NCI-H2081 treated with DMSO at 0.1 percent for 48 hours (cell line): ENCODE measurements at places on chromosomes 7 and 10.

DNA sequence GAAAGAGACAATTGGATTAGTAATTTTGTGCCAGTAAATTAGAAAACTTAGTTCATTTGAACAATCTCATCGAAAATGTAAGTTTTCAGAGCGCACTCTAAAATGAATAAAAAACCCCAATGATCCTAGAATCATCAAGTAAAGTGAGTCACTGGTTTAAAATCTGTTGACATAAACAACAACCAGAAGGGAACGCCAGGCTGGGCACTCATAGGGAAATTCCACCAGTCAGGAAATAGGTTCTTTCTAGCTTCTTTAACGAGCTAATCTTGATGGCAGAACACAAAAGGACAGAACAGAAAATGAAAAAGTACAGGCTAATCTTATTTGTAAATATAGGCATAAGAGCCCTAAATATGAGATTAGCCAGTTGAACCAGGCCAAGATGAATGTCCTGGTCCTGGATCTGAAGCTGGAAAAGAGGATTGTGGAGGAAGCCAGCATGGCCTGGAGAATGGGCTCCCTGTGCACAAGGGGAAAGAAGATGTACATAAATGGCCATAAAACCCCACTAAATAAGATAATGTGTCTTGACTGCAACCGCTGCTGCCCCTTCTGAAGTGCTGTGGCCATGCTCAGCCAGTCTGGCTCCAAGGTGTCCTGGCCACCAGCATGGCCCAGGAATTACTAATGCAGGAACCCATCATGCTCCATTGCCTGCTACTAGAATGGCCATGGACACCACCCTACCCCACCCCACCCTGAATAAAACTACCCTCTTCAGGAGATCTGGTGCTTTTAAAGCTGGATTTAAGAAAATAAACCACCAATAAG is 114.0 kb downstream of the WDFY4 start:
- DNase-seq = no peak

- DNase-seq = no peak
Observed at GRCh38 chr7:55509322-55509721, 63.0 kb downstream of the VOPP1 start.

- no peak for DNase-seq
Observed at GRCh38 chr10:124521429-124521871, 59.8 kb downstream of the LHPP start.

DNA sequence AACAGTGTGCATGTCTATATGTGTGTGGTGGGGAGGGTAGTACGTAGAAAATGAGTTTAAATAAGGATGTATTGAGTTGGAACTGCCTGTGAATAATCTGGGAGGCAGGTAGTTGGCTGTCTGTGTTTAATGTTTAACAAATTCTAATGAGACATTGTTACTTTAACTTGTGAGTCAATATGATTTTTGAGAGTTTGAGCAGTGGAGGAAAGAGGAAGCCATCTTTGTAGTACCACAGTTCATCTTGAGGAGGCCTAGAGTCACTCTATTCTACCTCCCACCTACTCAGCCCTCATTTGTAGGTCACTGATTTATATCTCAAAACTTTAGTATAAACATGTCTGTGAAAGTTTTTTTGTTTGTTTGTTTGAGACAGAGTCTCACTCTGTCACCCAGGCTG is 129.9 kb upstream of the ITGB1 start:
- DNase-seq = no peak

DNA sequence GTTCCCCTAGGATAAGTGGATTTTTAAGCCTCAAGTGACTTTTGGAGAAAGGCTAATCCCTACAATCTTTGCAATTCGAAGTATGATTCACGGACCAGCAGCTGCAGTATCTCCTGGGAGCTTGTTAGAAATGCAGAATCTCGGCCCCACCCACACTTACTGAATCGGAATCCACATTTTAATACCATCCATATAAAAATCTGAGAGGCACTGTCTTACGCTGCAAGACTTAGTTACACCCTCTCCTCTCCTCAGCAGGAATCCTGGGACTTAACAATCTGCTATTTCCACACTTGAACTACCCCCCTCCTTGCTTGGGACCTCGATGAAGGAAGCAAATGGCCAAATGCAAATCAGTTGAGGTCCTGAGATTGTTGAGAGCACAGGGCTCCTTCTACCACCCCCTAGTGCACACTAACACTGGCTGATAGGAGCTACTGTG is 21.0 kb downstream of the ITPRIP start:
- no peak for DNase-seq

- DNase-seq = no peak
Observed at GRCh38 chr10:50152792-50153272, 85.1 kb downstream of the WASHC2A start.

- no peak for DNase-seq
Observed at GRCh38 chr10:74058071-74058470, 60.2 kb downstream of the VCL start.

DNA sequence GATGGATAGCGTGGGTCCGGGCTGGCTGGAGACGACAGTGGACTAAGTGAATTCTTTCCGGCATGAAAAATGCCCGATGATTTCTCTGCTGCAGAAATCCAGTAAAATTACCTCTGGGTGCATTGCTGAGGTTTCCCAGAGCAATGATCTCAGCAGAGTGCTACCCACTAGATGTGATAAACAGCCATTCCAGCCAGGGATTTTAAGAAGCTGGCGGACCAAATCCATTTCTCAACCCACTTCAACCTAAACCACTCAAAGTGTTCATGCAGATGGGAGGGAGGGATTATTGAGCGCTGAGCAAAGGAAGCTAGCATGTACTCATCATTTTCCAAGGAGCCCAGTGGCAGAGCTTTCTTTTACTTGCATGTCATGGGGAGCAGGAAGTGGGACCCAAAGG is 116.7 kb downstream of the PRKCQ start:
- DNase-seq = no peak

GRCh38 chr10:78578929-78579328 is 489.8 kb upstream of the ZMIZ1 start:
- no peak for DNase-seq

- no peak for DNase-seq
Observed at GRCh38 chr10:79209831-79210230, 137.4 kb upstream of the PPIF start.

DNA sequence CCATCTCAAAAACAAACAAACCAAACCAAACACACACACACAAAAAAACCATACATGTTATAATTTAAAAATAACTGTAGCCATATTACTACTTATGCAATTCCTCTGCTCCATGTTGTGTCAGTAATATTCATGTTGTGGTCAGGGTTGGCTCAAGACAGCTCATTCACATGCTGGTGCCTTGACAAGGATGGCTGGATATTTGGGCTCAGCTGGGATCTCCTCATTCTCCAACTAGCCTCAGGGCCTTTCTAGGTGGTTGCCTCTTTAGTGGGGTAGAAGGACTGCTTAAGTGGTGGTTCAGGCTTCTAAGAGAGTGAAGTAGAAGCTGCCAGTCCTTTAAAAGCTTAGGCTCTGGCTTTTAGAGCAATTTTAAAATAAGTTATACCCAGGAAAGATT is 189.3 kb downstream of the ADRA2A start:
- no peak for DNase-seq

DNA sequence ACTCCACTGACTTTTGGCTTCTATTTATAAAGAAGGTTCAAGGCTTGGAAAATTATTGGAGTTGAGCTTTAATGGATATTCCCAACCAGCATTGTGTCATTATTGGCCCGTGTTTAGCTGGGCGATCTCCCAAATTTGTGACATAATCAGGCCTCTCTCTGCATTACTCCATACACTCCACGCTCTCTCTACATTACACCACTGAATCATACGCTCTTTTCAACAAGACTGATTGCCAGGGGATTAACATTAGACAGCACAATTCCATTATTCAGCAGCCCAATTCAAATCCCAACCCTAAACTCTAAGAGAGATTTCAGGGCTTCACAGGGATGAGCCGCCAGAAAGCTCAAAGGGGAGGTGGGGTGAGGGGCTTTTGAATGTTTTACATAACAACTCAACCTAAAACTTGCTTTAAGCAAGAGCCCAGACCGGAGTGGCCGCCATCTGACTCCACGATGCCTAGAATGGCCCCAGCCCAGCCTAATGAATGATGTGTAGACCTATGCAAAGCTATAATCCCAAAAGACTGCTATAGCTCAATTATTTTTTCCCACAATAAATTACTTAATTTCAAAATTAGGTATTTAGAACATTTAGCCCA is 61.8 kb downstream of the FGFR2 start:
- no peak for DNase-seq
